ENCODE measurements at places on chromosomes 12 and 14.

DNA sequence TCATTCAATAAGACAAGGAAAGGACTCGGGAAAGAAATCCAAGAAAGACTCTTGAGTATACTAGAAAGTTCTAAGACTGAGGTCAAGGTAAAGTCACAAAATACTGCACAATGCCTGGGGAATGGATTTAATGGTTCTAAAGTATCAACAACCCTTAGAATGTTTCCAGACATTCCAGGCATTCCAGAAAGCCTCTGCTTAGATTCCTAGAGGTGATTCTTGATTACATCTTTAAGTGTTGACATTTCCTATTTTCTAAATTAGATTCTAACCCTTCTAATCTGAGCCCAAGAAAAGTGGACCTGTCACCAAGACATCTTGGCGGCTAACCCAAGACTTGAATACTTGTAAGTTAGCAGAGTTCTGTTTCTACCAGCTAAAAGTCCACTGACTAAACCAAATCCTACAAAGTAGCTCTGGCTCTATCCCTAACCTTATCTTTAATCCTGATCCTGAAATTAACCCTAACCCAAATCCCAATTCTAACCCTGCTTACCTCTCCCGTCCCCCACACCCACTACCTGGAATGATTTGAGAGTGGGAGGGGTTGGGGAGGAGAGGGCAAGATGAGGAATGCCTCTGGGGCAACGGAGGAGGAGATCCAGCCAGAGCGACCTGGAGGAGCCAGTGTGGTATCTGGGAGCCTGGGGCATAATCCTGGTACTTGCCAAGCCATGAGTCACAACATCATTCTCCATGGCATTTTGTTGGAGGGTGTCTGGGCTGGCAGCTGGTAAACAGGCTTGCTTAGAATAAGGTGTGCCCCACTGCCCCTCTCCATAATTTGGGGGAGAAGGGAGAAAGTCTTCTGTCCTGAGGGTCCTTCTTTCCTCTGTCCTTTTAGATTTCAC is 93.4 kb upstream of the HOXC13 start:
- no peak for DNase-seq

DNA sequence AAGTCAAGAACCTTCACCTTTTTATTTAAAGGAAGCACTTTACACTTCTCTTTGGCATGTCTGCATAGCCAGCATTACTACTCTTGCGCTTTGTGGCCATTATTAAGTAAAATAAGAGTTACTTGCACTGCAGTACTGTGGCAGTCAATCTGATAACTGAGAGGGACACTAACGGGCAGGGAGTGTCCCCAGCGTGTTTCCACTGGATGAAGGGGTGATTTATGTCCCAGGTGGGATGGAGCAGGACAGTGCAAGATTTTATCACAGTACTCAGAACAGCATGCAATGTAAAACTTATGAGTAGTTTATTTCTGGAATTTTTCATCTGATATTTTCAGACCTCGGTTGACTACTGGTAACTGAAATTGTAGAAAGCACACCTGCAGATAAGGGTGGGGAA is 8.1 kb upstream of the M6PR start:
- no peak for DNase-seq

- DNase-seq, result no peak
These were observed 49.0 kb upstream of the PIWIL1 start for GRCh38 chr12:130288691-130289090.

DNA sequence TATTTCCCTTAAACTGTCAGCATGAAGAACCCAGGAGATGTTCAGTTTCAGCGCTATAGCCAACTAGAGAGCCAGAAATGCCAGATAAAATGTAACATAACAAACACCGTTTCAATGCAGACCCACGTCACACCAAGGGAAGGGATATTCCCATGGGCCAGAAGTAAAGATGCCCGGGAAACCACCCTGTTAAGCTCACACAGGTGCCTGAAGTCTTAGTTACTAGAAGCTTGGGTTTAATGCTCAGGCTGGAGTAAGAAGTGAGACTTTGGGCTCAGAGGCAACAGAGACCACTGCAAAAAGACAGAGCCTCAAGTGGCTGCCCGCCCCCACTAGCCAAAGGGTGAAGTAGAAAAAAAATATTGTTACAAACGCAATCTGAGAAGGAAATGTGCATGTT is 52.3 kb downstream of the SYNE3 start:
- DNase-seq, result no peak

DNA sequence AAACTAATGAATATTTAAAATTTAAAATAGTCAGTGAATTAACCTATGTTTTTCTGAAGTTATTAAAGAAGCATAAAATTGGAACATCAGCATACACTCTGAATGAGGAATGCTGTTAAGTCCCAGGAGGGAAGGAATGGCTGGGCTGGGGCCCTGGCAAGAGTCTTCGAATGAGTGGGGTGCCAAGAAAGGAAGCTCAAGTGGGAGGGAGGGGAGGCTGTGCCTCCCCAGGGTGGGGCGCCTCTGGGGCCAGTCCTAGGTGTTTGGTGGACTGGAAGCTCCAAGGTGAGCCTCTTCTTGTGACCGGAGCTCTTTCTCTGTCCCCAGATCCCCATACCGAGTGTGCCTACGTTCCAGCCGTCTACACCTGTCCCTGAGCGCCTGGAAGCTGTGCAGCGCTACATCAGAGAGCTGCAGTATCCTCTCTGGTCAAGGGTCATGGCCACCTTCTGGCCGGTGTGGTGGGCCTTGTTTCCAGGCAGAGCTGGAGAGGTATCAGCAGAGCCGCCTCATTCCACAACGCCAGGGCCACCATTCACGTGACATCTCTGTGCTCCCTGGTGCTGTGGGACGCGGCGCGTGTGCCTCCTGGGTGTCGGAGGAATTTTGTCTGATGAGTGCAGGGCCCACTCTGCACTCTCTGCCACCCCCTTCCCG is 8.5 kb downstream of the VASH1 start:
- DNase-seq, result no peak

- DNase-seq, result no peak
These were observed 308.2 kb upstream of the DCN start for GRCh38 chr12:91490667-91491311.

DNA sequence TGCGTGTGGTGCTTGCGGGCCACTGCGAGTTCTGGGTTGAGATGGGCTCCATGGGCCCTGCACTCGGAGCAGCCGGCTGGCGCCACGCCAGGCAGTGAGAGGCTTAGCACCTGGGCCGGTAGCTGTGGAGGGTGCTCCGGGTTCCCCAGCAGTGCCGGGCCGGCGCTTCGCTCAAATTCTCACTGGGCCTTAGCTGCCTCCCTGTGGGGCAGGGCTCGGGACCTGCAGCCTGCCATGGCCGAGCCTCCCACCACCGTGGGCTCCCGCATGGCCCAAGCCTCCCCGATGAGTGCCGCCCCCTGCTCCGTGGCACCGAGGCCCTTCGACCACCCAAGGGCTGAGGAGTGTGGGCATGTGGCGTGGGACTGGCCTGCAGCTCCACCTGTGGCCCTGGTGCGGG is 375.7 kb downstream of the NELL2 start:
- DNase-seq, result no peak

DNA sequence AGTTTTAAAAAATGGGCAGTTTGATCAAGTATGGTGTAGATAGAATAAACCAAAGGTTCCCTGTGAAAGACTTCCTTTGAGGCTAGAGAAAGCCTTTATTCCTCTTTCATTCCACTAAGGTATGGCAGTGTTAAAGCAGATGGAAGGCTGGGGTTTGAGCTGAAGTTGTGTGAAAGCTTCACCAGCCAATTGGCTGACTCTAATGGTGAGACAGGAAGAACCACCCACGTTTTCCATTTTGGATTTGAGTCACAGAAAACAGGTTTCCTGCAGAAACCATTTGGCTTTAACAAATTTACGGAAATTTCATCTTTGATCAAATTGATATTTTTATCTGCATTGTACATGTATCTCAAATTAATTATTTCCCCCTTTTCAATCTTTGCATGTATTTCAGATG is 455.0 kb downstream of the PCNX1 start:
- no peak for DNase-seq

DNA sequence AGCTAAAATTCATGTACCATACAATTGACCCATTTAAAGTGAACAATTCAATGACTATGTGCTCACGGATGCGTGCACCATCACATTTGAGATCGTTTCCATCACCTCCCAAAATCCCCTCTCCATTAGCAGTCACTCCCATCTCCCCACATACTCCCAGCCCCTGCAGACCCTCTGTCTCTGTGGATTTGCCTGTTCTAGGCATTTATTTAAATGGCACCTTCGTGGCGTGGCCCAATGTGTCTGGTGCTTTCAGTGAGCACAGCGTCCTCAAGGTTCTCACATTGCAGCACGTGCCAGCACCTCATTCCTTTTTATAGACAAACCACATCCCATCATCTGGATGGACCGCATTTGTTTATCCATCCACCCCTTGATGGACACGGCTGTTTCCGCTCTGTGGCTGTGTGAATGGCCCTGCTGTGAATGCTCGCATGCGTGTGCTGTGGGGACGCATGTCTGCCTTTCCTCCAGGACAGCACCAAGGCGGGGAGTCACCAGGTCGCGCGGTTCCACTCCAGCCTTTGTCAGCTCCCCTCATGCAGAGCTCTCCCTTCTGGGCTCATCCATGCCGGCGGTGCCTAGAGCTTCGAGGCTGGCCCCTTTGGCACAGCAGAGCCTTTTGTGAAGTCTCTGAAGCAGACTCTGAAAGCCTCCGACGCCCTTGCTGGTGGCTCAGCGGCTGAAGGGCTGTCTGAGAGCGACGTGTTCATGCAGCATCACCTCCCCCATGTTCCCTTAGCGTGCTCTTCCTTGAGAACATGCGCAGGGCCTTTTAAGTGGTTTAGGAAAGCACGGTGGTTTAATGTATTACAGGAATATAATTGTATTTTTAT is 184.4 kb downstream of the KIF26A start:
- DNase-seq, result no peak

DNA sequence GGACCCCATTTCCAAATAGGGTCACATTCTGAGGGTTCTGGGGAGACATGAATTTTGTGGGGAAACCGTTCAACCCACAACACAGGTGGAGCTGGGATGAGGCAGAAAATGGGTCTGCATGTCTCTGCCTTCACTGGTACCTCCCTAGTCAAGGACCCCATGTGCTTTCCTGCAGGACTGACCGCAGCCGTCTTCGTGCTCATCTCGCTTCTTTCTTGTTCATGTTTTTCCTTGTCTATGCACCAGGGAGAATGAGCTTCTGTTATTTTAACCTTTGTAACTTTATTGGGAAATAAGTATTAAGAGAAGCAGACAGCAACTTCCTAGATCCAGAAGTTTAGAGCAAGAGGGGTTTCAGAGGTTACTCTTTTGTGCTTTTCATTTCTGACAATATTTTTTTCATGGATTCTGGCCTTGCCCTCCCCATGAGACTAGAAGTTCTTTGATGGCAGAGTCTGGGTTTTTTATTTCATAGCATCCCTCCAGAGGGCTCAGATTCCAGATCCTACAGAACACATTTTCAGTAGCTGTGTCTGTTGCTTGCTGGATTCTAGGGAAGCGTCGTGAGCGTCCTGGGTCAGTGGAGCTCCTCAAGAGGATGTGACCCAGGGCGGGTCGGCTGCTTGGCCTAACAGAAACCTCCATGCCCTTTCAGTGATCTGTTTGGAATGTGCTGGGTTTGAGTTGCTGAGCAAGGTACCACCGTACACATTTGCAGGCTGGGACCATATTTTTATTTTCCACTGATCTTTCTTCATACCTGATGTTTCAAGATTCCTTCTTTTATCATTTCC is 104.2 kb downstream of the ADGRD1 start:
- DNase-seq, result no peak

DNA sequence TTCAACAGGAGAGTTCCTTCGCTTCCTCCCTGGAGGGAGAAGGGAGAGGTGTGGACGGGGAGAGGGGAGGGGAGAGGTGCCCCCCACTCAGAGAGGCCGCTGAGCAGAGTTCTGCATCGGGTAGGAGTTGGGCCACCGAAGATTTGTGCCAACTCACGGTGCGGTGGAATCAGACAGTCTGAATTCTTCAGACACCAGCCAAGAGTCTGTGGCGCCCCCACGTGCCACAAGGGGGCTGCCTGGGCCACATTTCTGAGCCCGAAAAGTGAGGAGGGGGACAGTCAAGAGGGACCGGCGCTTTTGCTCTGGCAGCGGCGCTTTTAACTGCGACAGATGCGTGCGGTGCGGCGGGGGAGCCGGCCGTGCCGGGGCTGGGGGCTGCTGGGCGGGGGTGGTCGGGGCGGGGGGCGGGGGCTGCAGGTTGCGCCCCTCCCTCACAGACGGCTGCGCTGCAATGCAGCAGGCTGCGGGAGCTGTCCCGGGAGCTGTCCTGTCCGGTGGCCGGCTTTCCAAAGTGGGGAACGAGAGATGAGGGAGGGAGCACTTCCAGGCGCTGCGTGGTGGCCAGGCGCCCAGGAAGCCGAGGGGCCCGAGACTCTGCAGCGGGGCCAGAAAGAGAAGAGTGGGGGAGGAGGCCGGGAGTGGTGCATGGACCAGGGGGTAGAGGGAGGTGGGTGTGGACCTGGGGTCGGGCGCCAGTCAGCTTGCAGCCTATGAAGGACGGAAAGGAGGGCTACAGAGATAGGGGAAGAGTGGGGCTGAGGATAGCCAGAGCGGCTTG is 975 bp upstream of the RTL1 start:
- DNase-seq, result no peak

GRCh38 chr12:95208678-95209077 is 8.6 kb downstream of the FGD6 start:
- DNase-seq, result no peak

DNA sequence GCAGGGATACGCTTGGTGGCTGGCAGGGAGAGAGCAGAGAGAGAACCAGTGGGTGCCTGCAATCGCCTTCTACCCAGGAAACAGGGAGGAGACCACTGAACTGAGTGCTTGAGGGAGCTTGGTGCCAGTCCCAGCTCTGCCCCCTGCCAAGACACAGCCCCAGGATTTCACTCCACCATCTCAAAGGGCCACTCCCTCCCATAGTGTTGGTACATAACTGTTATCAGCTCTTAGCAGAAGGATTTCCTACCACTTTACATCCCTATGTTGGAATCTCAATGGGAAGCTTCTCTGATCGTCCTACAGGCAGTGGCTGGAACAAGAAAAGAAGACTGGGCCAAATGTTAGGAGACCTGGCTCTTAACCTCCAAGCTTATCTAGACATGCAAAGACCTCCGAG is 157.4 kb upstream of the FOXN3 start:
- no peak for DNase-seq

DNA sequence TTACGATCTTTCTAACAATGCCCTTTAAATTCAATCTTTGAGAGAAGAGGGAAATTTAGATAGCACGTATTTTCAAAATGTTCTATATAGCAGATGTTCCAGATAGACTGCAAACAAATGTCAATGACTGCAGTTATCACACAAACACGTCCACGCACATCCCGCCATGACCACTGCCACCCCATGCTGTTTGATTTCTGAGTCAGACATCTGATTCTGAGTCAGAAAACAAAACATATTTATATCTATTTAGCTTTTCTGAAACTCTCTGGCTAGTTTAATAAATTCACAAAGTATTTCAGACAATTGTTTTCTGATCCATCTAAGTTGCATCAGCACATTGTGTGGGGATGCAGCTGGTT is 105.9 kb upstream of the BCAT1 start:
- DNase-seq, result no peak

DNA sequence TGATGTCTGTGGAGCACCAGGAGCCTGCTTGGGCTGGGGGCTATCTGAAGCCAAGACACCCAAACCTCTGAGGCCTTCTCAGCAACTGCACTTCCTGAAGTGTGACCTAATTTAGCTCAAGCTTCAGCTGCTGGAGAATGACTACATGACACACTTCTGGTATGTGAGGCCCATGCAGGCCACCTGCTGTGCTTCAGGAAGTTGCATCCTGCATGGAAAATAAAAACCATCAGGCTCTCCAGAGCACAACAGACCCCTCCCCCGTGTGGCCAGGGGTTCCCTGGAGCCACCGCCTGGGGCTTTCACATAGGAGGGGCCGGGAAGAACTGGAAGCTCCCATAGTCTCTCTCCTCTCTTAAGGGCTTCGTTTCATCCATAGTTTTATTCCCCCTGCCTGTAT is 217.7 kb downstream of the SLC15A4 start:
- DNase-seq, result no peak

Measured in vagina (tissue), 2 donors.